NCI-H1930 (cell line): ENCODE measurements at places on chromosomes 3 and 15.

DNA sequence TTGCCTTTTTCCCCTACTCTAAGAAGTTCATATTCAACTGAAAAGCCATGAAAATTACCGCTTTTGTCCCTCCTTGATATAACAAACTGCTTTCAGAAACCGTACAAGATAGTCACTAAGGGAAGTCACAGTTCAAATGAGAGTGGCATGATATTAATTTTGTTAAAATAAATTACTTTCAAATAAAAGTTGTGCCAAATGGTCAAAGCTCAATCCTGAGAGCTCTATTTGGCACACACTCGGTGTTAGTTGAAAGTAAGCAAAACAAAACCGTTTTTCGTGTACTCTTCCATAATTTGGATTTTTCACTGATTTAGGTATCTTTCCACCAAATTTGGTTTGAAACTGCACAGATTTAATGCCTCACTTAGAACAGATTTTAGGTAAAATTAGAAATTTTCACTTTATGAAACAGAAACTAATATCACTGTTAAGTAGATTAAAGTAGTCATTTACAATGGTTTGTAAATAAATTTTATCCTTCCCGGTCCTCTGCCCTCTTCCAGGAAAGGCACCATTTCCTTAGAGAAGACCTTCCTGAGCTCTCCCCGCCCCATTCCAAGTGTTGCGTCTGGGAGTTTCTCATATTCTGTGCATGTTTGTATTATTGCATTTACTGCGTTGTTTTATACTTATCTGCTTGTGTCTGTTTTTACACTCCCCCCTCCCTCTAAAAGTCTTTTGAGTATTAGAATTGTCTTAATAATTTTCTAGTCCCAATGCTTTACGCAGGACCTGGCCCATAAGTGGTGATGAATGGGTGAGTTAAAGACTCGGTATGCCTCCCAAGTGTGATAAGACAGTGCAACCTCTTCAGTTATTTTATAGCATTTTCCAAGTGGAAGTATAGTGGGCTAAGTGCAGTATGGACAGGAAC lies 853 bp downstream of the TCAIM start:
- no peak for DNase-seq

- no peak for DNase-seq
Observed at GRCh38 chr15:50107591-50108408, 11.2 kb downstream of the ATP8B4 start.

GRCh38 chr3:182651461-182651860 lies 141.8 kb upstream of the ATP11B start:
- DNase-seq = no peak

GRCh38 chr15:98121957-98122356 lies 161.5 kb downstream of the ARRDC4 start:
- no peak for DNase-seq

GRCh38 chr15:88657326-88658069 lies 18.7 kb downstream of the ISG20 start:
- no peak for DNase-seq

DNA sequence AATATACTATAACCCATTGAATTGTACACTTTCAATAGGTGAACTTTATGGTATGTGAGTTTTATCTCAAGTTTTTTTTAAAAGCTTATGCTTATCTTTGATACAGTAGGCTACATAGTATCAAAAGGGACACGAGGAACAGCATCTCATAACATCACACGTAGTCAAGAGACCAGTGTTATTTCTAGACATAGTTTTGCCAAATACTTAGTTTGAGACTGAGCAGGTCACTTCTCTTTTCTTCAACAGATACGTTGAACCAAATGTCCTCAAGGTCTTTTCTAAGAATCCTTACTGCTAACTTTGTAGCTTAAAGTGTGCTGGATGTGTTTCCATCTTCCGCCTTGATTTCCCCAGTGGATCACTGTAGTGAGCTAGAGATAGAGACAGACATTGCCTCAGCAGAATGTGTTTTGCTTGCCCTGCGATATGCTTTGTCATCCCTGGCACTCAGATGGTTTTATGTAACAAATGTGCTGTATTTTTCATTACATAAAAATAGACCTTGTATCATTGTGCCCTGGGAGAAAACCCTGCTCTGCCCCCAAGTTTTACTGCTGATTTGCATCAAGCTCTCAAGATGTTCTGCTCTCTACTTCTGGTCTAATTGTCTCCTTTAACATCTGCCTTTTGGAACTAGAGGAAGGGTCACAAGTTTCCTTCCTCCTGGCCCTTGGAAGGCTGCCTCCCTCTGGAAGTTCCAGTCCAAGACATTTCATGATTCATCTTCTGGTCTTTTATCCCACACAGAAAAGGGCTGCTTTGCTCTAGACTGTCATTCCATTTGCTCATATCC lies 426.4 kb upstream of the RGMA start:
- DNase-seq = no peak

DNA sequence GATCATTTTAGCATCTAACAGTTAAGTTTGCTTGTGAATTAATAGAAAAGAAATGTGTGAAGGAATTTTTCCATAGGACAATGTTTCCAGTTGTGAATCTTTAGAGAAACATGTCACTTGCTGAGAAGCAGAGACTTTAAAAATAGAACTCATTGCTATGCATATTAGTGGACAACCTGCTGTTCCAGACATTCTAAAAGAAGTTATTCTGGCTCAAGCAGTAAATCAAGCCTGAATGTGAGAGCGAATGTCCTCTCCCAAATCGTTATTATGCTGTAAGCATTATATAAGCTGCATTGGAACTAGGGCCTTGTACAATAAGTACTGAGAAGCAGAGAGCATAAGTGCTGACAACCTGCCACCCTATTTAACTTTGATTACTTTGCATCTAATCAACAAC lies 990.9 kb downstream of the PLOD2 start:
- no peak for DNase-seq

- DNase-seq = no peak
Observed at GRCh38 chr15:80384432-80384831, 19.8 kb upstream of the ARNT2 start.

DNA sequence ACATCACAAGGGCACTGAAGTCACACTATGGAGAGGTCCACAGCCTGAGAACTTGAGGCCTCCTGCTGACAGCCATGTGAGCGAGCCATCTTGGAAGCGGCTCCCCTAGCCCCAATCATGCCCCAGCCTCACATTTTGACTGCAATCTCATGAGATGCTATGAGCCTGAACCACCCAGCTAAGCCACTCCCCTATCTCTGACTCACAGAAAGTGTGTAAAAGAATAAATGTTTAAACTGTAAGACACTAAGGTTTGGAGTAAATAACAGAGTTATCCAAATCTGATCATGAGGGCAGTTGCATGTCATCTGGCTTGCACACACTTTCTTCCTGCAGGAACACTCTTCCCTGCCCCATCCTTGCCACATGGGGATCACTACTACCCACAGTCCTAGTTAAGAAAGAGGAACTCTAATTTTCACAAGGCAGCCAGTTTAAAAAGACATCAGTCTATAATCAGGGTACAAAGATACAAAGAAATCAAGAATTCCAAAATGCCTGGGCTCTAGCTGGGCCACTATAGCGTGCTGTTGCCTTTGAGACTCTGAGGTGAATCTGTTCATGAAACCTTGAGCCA lies 494.2 kb downstream of the FOXP1 start:
- DNase-seq = no peak

- DNase-seq = no peak
Observed at GRCh38 chr3:148815316-148816110, 12.1 kb upstream of the CPB1 start.

- DNase-seq = no peak
Observed at GRCh38 chr15:73982222-73982962, 9.7 kb downstream of the STOML1 start.

DNA sequence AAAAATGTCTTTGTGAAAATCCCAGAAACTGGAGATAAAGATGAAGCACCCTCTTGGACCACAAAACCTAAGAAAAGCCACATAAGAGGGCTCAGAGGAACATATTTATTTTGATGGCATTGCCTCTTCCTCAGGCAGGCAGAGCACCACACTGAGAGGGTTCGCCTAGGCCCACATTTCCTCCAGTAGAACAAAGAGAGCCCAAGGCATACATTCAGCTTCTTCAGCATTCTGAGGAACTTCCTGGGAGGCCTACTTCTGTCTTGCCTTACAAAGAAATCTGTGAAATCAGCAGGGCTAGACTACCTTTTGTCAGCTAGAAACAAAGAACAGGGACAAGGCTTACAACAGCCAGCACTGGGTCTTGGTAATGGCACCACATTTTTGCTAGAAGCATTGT lies 1325.3 kb downstream of the SI start:
- no peak for DNase-seq

DNA sequence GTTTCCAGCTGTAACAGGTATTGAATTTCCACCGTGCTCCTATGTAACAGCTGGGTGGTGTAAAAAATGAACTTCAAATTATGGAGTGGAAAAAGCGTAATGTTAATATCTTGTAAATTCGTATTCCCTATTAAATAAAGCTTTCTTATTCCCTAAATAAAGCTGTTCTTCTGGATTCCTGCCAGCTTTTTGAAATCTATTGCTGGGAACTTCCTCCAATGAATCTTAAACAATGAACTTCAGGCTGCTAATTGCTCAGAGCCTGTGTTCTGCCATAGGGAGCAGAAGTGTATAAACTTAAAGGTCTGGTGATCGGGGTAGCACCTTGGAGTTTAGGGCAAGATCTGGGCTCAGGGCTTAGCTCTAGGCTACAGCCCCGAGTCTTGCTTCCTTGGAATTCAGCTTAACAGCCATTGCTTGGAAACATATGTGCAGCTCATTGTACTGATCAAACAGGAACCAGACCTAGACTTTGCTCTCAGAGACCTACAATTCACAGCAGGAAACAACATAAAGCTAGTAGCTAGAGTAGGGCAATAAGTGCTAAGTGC lies 1.4 kb downstream of the ARL14 start:
- no peak for DNase-seq

GRCh38 chr15:48090666-48091065 lies 30.1 kb upstream of the SLC24A5 start:
- no peak for DNase-seq

DNA sequence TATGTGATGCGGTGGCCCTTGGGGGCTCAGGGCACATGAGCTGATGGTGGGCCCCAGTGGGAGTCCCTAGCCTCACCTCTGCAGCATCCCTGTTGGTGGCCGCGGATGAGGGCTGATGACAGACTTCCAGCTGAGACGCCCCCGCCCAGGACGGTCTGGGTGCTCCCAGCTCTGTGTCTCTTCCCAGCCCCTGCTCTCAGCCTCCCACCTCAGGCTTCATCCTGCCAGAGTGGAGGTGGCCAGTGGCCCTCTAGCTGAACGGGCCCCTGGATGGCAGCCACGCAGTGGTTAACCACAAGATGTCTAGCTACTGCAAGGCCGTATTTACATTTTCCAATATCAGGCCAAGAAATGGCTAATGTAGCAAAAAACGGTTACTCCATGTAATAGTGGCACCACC lies 205.3 kb upstream of the LINGO1 start:
- DNase-seq = no peak

- DNase-seq = no peak
Observed at GRCh38 chr15:74857082-74857655, 14.2 kb upstream of the ULK3 start.

- peak; percentile 20 for DNase-seq
Observed at GRCh38 chr3:113531826-113532697, at the start of gene SIDT1. SIDT1 (plus strand) TSS chr3:113532555; CDS start chr3:113533022, 467 bp downstream.

- DNase-seq = no peak
Observed at GRCh38 chr3:184295771-184296170, 3.3 kb upstream of the PSMD2 start.

- DNase-seq = no peak
Observed at GRCh38 chr3:152050903-152051302, 177.5 kb downstream of the SUCNR1 start.

GRCh38 chr3:32586356-32586755 lies 15.7 kb upstream of the DYNC1LI1 start:
- no peak for DNase-seq
